ENCODE measurements at places on chromosomes 5 and 9. TPM values are rescaled to one million over a fixed set of nuclear protein-coding genes. Genes with fewer than 3 reads are reported as not detected.

SLC6A19 gene
- not detected for total RNA-seq

DNA sequence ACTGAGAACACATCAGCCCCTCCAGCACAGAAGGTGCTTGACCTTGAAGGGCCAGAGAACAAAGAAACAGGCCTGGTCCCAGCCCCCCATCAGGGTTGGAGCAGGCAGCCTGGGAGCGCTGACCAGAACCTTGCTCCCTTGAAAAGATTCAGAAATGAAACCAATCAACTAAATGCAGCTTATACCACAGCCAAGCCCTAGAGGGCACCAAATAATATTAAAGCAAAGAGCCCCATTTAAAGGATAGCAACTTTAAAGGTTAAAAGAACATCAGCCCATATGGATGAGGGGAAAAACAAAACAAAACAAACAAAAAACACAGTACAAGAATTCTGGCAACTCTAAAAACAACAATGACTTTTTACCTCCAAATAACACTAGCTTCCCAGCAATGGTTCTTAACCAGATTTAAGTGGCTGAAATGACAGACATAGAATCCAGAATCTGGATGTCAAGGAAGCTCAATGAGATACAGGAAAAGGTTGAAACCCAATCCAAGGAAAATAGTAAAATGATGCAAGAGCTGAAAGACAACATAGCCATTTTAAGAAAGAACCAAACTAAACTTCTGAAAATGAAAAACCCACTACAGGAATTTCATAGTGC lies 471.9 kb downstream of the MTRR start:
- no peak for DNase-seq

DNA sequence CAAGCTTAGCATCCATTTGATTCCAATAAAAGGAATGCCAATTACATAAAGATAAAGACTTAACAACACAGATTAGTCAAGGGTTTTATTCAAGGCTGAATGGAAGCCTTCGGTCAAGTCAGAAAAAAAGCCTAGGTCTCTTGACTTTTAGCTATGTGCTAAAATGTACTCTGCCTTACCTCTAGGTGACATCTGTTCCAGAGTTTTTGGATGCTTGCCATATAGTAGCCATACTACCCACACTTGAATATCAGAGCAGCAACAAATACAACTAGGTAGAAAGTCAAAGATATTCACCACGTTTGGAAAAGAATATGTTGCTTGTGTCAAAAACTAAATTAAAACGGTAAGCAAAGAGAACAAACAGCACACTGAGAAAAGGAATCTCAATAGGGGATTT lies 484.7 kb downstream of the ELAVL2 start:
- DNase-seq, result no peak

DNA sequence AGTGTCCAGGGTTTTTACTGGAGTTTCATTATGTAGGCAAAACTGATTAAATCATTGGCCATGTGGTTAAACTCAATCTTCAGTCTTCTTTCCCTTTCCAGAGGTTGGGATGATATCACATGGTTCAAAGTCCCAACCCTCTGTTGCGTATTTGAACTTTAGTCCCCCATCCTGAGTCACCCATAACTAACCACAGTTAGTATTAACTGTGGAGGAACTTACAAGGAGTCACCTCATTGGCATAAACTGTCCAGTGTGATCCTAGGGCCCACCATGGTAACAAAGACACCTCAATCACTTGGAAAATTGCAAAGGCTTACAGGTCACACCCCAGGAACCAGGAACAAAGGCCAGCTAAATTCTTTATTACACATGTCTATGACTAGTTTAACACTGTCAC lies 188.5 kb downstream of the COX7C start:
- DNase-seq, result no peak

GRCh38 chr9:89715318-89715858 lies 110.6 kb downstream of the GADD45G start:
- DNase-seq, result no peak

TRPM6 gene
- 12.8 TPM for total RNA-seq

CA9 gene
- total RNA-seq, result not detected

DNA sequence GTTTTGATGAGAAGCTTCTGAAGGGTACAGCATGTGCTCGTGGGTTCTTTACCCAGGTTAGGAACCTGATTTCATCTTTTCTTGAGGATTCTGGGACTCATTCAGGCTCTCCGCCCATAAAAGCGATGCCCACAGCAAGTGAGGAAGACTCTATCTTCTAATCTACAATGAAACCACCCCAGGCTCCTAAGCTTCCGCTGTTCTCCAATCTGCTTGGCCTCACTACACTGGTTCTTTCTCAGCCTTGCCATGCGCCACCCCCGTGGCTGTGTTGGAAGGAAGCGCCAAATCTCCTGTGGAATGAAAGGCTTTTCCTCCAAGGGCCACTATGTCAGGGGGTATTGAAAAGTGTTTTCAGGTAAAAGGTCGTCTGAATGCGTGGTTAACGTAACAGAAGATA lies 135.6 kb downstream of the MYO10 start:
- DNase-seq, result no peak
